Effector CD4-positive, alpha-beta T cell (primary cell): ENCODE measurements at places on chromosomes 13 and 19.

DNA sequence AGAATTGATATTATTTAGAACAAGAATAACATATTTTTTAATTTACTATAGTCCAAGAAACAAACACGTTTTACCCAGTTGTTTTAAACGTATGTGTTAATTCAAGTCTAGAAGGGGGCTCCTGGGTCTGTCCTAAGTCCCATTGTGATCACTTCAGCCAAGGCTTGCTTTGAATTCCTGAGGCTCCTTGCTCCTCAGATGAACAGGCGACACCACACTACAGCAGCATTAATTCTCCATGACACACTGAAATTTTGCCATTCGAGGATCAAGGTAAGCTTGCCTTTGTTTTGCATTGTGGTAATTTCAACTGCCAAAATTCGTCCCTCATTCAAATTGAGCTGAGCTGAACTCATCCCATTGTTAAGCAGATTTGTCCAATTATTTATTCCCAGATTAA lies 1442.6 kb downstream of the SLITRK5 start:
- no peak for DNase-seq

DNA sequence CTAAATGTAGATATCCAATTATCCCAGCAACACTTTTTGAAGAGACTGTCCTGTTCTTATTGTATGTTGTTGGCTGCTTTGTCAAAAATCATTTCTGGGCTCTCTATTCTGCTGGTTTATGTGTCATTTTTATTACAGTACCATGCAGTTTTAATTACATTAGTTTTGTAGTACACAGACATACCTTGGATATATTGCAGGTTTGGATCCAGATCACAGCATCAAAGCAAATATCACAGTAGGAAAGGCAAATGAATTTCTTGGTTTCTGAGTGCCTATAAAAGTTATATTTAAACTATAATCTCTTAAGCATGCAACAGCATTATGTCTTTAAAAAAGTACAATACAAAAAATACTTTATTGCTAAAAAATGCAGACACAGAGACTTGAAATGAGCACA lies 564.2 kb upstream of the MIR17HG start:
- no peak for DNase-seq

DNA sequence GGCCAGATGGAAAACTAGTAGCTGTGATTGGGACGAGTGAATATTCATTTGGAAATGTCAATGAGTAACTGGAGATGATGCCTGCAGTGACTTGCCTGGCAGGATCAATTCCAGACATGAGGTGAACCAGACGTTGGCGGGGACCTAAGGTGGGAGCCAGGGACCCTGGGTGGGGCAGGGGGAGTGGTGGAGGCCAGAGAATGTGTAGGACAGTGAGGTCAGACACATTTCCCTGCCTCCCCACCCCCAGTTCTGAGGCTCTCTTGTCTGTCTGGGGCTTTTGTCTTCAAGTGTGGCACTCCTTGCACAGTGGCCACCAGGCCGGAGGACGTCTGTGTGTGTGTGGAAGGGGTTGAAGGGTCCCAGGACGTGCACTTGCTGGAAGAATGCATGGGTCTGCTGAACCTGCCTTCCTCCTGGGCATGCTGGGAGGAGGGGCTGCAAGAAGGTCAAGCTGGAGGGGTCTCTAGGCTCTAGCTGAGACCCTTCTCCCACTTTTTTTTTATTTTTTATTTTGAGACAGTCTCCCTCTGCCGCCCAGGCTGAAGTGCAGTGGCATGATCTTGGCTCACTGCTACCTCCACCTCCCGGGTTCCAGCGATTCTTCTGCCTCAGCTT lies 51.6 kb downstream of the CHST8 start:
- DNase-seq = no peak

DNA sequence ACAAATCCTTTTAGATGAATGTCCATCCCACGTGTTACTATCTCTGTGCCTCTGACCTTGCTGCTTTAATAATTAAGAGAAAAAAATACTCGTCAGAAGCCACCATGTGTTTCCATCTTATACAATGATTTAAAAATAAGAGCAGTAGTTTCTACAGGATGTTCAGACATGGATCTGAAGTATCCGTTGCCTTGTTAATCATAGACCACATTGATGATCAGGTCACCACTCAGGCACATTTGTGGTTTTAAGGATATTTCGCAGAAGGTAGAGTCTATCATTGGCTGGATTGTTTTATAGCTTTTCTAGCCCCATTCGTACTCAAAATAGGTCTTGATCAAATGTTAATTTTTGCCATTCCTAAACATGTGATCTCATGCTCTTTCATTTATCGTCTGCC lies 710.0 kb upstream of the ARGLU1 start:
- DNase-seq = no peak

DNA sequence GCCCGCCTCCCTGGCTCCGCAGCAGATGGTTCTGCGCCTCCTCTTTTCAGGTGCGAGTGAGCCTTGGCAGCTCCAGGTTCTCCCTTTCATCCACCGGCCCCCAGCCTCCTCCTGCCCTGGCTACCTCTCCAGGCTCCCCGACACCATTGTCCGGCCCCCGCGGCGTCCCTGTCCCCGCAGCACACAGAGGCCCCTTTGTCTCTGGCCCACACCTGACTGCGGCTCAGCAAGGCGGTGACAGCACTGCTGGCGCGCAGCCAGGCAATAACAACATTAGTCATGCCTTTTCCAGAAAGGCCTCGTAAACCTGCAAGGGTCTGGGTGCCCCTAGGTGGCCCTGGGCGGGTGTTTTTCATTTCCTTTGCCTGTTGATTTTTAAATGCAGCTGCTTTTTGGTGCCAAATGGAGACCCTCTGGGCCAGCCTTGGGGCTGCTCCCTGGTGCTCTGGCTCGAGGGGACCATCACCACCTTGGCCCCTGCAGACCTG lies 73.2 kb upstream of the MEDAG start:
- DNase-seq = no peak

DNA sequence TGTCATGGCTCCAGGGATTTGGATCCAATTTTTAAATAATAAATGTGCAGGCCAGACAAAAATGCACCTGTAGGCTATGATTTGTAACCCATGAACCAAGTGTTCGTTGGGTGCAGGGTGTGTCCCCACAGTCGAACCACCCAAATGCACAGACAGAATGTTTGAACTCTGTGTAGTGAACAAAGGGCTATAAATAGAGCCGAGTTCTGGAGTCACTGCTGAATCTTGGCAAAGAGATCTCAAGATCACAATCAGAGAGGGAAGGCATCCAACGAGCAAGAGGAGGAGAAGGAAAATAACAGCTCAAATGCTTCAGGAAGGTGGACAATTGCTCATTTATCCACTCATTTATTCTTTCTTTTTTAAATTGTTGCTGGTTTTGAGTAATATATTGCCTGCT lies 547.9 kb downstream of the FGF9 start:
- no peak for DNase-seq

GRCh38 chr19:55005684-55006488 lies 32.2 kb downstream of the GP6 start:
- DNase-seq = peak; percentile 52

DNA sequence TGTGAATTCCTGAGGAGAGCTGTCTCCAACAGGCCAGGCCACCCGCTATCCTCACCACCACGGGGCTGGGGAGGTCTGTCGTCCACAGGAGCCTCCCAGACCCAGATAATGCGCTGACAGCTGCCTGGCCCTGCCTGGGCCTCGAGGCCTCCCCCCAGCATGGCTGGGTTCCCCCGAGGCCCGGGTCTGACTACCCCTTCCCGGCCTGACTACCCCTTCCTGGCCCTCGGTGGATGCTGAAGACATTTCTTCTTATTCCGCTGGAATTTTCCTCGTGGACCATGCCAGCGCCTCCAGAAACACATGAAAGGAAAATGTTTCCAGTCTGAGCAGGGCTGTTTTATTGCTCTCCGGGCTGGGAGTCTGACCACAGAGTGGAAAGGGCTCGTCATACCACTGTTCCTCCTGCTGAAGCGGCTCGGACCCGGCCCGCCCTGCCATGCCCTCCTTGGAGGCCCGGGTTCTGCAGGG lies 16.8 kb upstream of the COMP start:
- no peak for DNase-seq

DNA sequence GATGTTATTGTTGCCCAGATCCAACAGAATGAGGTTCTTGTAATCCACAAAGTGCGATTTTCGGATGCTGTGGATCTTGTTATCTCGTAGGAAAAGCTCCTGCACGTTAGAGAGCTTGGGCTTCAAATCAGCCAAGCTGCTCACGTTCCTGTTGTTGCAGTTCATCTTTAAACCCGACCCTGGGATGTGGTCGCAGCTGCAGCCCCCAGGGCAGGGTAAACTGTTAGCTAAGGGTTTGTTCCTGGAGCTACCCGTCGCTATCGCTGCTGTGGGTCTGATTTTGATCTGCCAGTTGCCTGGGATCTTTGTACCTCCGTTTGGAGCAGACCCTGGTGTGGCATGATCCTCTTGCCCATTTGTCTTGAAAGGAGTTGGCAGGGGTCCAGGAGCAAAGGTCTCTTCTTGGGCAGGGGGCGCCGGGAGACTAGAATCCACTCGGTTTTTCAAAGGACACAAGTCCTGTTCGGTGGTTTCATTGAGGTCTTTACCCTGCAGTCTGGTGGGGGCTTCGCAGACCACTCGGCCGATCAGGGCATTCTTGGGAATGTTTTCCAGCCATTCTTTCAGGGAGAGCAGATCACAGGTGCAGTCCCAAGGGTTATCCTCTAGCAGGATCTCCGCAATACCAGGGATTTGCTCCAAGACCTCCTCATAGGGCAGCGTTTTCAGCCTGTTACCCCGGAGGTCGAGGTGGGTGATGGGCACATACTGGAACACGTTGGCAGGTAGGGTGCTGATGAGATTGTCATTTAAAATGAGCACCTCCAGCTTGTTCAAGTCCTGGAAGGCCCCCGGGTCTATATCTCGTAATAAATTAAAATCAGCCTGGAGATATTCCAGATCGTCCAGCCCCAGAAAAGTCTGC lies 1.8 kb downstream of the SLITRK1 start:
- no peak for DNase-seq

- DNase-seq = no peak
Measured at GRCh38 chr13:104678161-104678560, 1611.9 kb upstream of the SLC10A2 start.

- DNase-seq = no peak
Measured at GRCh38 chr13:43802511-43802910, 15.7 kb upstream of the ENOX1 start.

DNA sequence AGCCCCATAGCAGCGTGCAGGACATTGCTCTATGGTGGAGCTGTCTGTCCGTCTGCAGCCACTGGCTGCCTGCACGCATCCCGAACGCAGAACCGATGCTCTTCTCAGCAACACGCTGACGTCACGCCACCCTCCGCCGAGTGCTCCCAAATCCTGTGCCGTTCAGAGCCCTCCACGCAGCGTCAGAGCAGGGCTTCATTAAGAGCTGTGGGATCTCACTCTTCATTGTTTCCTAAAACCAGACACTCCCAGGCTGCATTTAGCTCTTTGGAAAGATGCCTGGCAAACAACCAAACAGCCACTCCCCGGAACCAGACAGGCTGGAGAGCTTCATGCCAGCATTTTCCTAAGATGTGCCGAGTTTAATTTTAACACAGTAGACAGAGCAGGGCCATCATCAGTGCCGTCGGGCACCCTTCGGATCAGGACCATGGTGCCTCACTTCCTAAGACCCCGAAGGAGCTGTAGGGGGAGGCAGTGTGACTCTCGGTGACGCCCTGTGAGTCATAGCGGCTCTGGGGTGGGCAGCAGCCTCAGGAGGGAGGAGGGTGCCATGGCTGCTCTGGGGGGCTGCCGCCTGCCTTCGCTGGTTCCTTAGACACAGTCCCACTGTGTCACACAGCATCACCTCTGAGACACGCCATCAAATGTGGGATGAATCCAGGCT lies 131.5 kb upstream of the MCF2L start:
- DNase-seq = no peak

GRCh38 chr19:852136-853013 lies at the start of gene ELANE:
Gene ELANE, plus strand, starts transcription at chr19:852303. Its CDS starts 26 bp downstream, at chr19:852329.
- DNase-seq = no peak

DNA sequence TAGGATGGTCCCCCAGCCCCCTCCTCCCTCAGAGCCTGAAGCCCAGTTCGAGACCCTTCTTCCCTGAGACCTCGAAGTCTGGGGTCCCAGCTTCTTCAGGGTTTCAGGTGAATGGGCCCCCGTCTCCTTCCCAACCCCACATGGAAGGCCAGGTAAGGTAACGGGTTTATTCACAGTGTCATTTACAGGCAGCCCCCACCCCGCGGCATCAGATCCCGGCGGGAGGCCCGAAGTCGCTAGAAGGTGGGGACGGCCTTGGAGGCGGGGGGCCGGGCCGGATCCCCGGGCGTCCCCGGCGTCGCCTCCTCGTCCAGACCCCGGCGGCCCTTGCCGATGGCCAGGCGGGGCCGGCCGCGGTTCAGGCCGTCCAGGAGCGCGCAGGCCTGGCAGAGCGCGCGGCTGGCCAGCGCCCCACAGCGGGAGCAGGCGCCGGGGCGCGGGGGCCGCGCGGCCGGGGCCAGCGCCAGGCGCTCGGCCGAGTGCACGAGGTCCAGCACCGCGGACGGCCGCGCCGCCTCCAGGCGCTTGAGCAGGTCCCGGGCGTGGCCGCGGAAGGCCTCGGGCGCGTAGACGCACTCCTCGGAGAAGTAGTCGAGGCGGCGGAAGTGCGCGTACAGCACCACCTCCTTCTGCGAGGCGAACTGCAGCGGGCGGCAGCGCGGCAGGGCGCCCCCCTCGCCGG lies 9.7 kb downstream of the CTU1 start:
- no peak for DNase-seq

- DNase-seq = no peak
Measured at GRCh38 chr13:44668688-44669087, 92.6 kb upstream of the TSC22D1 start.

DNA sequence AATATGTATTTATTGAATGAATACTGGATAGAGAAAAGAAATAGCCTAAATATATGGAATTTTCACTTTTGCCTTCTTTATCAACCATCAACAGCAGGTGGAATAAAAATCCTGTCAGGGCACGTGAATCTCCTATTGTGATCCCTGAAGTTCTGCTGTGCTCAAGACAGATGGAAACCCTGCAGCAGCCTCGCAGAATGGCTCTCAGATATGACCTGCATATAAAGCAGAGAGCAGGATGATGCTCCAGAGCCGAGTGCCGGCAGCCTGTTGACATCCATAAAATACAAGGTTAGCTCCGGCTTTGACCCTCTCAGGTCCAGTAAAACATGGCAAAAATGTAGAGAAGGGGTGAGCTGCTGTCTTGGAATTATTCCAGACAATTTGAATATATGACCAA lies 659.3 kb downstream of the DIAPH3 start:
- DNase-seq = no peak

- no peak for DNase-seq
Measured at GRCh38 chr13:23718996-23719395, 148.8 kb downstream of the TNFRSF19 start.
